ENCODE measurements at places on chromosomes 7 and 10. TPM values are rescaled to one million over a fixed set of nuclear protein-coding genes. Genes with fewer than 3 reads are reported as not detected.

GRCh38 chr10:59688921-59689351, 20.7 kb downstream of the SLC16A9 start:
- H3K27ac ChIP-seq, result no peak overlapping the region
- peaks cover 6% of the 10 kb centered on the region for H3K4me1 ChIP-seq
- no peak overlapping the region for H3K4me3 ChIP-seq
- H3K27me3 ChIP-seq, result no peaks in the 10 kb centered on the region
- no peak for DNase-seq
- H3K36me3 ChIP-seq, result no peaks in the 10 kb centered on the region

The PIP gene
- total RNA-seq, result not detected

The CFAP69 gene
- total RNA-seq, result 3.7 TPM

GRCh38 chr7:107291434-107291833, 122.6 kb downstream of the HBP1 start:
- H3K27ac ChIP-seq, result no peak overlapping the region
- H3K36me3 ChIP-seq, result peaks cover 11% of the 10 kb centered on the region
- DNase-seq, result no peak
- H3K4me1 ChIP-seq, result no peaks in the 10 kb centered on the region
- H3K4me3 ChIP-seq, result no peak overlapping the region

The OR2A5 gene
- total RNA-seq, result not detected

The CLEC5A gene
- total RNA-seq, result not detected

GRCh38 chr10:113247050-113247449, 297.0 kb downstream of the TCF7L2 start:
- no peaks in the 10 kb centered on the region for H3K36me3 ChIP-seq
- no peak for DNase-seq
- no peaks in the 10 kb centered on the region for H3K4me1 ChIP-seq

DNA sequence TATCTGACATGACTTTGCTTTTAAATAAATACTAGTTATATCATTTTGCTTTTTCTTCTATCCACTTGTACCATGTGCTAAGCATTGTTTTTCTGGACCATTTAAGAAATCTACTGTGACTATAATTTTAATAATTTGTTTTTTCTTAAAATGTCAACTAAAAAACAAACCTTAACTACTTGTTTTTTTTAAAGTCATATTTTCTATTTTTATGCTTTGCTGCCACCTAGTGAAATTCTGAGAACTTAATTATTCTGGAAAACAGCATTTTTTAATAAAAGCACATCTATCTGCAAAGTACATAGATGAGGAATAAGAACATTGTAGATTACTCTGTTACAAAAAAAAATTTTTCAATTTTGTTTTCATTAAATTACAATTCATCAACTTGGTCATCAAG, 47.4 kb downstream of the ORC5 start:
- peaks cover 31% of the 10 kb centered on the region for H3K36me3 ChIP-seq
- H3K4me3 ChIP-seq, result no peak overlapping the region
- peak; percentile 7 for DNase-seq

The ICA1 gene
- total RNA-seq, result 26.3 TPM

The MYL10 gene
- not detected for total RNA-seq

DNA sequence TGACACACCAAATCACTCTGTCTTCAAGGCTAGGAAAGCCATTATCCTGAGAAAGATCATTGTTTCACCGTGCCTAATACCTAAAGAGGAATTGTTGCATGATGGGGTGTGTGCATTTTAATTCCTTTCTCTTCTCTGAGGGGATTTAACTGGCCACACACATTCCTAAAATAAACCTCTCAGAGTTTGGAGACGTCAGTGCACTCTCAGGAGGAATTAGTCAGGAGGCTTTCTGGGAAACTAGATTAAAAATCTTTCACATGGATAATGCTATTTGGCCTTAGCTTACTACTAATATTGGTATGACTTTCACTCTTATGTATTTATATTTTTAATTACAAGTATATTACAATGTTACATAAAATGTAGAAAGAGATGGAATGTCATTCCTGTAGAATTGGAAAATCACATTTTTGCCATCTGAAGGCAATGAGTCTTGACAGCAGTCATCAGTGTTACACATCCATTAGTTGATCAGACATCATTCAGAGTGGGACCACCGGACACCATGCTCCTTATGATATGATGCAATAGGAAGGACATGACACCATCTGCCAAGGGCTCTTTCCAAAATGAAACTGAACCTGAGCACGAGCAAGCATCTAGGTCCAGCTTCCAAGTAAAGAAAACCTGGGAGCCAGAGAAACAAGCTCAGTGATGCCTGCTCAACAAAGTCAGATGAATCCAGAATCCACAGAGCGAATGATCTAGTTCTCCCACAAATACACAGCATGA, 43.1 kb upstream of the TMEM273 start:
- DNase-seq, result no peak
- no peak overlapping the region for H3K27ac ChIP-seq
- H3K36me3 ChIP-seq, result no peaks in the 10 kb centered on the region
- no peaks in the 10 kb centered on the region for H3K4me1 ChIP-seq

DNA sequence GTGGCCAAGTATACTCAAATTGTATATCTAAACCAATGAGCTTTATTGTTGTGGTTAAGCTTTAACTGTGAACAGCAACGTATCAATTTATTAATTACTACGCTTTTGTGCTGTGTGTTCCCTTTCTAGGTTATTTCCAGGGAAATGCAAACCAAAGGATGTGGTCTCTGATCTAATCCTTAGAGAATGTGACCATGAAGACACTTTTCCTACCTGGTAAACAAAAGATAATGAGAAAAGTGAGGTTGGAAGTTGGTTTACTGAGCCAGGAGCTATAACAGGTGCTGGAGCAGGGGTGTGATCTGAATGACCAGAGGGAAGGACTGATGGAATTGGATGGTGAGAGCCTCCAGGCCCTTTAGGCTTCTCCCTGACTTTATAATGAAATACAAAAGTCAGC, 25.4 kb upstream of the CALU start:
- no peak overlapping the region for H3K27ac ChIP-seq
- H3K4me1 ChIP-seq, result peaks cover 8% of the 10 kb centered on the region
- H3K4me3 ChIP-seq, result no peak overlapping the region
- no peak for DNase-seq

DNA sequence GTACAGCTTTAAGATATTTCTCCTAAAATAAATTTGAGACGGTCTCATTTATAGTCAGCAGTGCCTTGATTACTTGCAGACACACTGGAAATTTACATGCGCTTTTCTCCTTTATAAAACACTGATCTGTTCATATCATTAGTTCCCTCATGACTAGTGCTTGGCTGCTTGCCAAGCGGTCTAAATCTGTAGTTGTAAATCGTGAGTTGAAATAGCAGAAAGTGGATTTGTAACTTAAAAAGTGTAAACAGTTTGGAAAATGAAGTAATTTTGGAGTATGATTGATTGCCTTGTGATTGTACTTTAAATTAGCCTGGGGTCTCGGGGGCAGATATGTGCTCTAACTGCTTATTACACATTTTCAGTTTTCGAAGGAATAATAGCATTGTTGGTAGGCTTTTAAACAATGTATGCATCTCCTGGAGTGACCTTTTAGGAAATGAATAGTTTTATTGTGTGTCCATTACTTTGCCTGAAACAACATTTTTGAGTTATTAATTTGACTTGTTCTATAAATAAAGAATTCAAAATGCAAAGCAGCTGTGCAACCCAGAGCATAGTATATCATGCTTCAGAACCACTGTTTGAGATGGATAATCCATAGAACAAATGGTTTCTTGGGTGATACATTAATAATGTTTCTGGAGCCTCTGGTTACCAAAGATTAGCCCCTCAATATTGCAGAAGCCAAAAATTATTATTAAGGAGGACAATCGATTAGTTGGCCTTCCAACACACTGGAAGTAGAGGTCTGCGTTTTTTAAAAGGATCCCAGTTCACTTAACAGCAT, 73.3 kb downstream of the ARID5B start:
- H3K4me3 ChIP-seq, result no peak overlapping the region
- no peaks in the 10 kb centered on the region for H3K36me3 ChIP-seq
- H3K27me3 ChIP-seq, result no peaks in the 10 kb centered on the region
- DNase-seq, result peak; percentile 50
- peaks cover 16% of the 10 kb centered on the region for H3K4me1 ChIP-seq

DNA sequence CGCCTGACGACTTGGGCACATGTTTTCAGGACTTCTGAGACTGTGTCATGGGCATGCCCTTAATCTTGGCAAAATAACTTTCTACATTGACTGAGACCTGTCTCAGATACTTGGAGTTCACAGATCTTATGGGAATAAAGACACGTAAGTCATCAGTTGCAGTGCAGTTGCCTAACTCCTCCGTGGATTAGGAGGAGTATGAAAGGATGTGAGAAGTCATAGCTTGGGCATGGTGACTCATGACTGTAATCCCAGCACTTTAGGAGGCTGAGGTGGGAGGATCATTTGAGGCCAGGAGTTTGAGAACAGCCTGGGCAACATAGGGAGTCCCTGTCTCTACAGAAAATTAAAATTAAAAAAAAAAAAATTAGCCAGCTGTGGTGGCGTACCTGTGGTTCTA, 49.6 kb downstream of the EXOC6 start:
- no peaks in the 10 kb centered on the region for H3K27me3 ChIP-seq
- H3K27ac ChIP-seq, result no peak overlapping the region
- DNase-seq, result peak; percentile 24
- H3K4me3 ChIP-seq, result no peak overlapping the region
- H3K36me3 ChIP-seq, result no peaks in the 10 kb centered on the region
- H3K4me1 ChIP-seq, result no peaks in the 10 kb centered on the region

The ERCC6 gene
- 54.0 TPM for total RNA-seq

- DNase-seq, result peak; percentile 96
- peak overlapping the region; percentile 49 for H3K4me3 ChIP-seq
- peak overlapping the region; percentile 87 for H3K27ac ChIP-seq
- peaks cover 42% of the 10 kb centered on the region for H3K36me3 ChIP-seq
- H3K27me3 ChIP-seq, result no peaks in the 10 kb centered on the region
Observed at GRCh38 chr10:69360485-69361302, 56.0 kb downstream of the TACR2 start.

DNA sequence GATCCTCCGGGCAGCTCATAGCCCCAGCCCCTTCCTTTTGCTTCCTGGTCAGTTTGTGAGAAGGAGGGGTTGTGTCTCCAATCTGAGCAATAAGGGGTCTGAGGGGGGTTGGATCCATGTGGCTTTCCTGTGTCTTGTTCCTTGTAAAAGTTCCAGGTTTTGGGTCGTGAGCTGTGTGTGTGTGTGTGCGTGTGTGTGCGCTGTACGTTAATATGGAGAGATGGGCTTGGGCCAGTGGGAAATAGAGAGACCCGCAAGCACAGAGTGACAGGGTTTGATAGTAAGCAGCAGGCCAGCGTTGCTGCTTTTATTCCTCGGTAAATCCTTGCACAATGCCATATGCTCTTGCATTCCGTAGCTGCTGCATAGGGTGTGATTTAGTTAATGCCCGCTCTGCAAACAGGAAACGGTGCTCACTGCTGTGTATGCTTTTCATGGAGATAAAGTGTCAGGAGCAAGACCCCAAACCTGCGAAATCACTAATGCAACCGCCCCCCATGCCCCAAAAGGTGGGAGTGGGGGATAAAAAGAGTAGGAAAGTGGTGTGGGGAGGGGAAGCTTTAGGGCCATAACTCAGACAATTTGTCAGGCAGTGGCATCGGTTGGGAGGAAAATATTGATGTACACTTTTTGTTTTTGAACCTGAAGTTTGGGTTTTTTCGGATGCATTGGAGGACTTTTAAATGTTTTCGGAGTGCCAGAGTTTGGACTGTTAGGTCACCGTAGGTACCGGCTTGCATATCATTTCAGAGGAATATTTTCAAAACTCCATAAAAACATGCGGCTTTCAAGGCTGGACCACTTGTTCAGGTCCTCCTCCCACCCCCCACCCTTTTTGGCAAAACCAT, 108.7 kb downstream of the TCF7L2 start:
- H3K4me3 ChIP-seq, result no peak overlapping the region
- no peaks in the 10 kb centered on the region for H3K27me3 ChIP-seq
- H3K36me3 ChIP-seq, result peaks cover 8% of the 10 kb centered on the region
- H3K27ac ChIP-seq, result no peak overlapping the region
- H3K4me1 ChIP-seq, result peaks cover 15% of the 10 kb centered on the region

DNA sequence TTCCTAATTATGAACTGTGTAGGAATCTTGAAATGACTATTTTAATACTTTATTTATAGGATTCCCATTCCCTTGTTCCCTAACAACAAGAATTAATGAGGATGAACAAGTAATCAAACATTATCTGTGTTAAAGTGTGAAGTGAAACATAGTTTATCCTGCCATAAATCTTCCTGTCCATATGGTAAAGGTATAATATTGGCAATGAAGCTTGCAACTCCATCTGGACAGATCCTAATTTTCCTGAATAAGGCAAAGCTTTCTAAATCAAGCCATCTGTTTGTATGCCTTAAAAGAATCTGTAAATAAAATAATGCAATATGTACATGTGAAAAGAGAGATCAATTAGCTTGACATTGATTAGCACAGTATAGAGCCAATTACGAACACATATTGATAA, 529.0 kb downstream of the ANKRD7 start:
- H3K27ac ChIP-seq, result no peak overlapping the region
- no peaks in the 10 kb centered on the region for H3K36me3 ChIP-seq
- peaks cover 20% of the 10 kb centered on the region for H3K27me3 ChIP-seq
- DNase-seq, result no peak

GRCh38 chr10:10901906-10902305, 115.8 kb upstream of the CELF2 start:
- no peaks in the 10 kb centered on the region for H3K27me3 ChIP-seq
- no peaks in the 10 kb centered on the region for H3K36me3 ChIP-seq
- H3K27ac ChIP-seq, result no peak overlapping the region
- H3K4me1 ChIP-seq, result peaks cover 7% of the 10 kb centered on the region

Measured in MCF 10A (cell line).